DMS 273 treated with DMSO at 0.1 percent for 48 hours (cell line): ENCODE measurements at places on chromosomes 13 and 19.

- DNase-seq: no peak
Measured at GRCh38 chr13:50587645-50588373, 255.7 kb downstream of the DLEU7 start.

- no peak for DNase-seq
Measured at GRCh38 chr19:1164684-1165531, 9.2 kb downstream of the SBNO2 start.

- no peak for DNase-seq
Measured at GRCh38 chr19:990119-990571, 6.0 kb downstream of the WDR18 start.

DNA sequence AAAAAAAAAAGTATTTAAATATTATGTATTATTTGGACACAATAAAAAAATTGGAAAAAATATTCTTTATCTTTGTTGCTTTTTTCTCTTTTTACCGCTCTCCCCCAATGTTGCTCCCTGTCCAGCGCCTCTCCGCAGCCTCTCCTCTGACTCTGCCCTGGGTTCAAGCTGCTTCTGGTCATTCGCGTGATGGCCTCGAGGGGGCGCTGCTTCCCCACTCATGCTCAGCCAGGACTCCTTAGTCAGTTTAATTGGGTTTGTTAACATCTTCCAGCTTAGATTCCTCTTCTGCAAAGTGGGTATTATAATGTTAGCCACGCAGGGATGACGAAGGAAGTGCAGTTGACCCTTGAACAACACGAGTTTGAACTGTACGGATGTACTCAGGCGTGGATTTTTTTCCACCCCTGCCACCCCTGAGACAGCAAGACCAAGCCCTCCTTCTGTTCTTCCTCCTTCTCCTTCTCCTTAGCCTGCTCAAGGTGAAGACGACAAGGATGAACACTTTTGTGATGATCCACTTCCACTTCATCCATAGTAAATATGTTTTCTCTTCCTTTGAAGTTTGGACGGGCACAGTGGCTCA, 4.9 kb upstream of the NWD1 start:
- DNase-seq: no peak

DNA sequence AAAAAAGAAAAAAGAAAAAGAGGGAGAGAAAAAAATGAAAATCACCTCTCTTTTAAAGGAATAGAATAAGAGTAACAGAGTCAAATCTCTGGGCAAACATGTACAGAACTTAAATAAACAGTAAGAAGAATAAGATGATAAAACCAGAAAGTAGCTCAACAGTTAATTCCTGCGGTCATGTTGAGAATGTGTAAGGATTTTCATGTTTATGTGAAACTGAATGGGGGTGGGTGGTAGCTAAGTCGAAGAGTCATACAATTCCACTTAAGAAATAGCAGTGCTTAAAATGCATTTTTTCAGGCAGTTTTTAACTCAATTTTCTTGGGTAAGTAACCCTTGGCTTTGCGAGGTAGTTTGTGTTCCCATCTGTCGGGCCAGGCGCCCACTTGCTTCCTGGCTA, 60.9 kb downstream of the PEX11G start:
- DNase-seq: no peak

DNA sequence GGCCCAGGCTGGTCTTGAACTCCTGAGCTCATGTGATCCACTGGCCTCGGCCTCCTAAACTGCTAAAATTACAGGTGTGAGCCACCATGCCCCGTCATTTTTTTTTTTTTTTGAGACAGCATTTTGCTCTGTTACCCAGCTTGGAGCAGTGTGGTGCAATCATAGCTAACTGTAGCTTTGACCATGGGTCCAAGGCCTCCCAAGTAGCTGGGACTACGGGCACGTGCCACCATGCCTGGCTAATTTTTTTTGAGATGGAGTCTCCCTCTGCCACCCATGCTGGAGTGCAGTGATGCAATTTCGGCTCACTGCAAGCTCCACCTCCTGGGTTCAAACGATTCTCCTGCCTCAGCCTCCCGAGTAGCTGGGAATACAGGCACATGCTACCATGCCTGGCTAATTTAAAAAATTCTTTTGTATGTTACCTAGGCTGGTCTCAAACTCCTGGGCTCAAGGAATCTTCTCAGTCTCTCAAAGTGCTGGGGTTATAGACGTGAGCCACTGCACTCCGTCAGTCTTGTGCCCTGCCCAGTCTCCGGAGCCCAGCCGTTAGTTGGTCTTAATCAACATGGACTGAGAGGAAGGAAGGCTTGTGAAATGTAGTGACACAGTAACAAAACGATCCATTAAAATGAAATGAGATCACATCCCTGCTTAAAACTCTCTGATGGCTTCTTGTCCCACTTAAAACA, 1.4 kb upstream of the LRG1 start:
- no peak for DNase-seq

- DNase-seq: no peak
Measured at GRCh38 chr13:78836238-78836784, 177.4 kb upstream of the OBI1 start.

DNA sequence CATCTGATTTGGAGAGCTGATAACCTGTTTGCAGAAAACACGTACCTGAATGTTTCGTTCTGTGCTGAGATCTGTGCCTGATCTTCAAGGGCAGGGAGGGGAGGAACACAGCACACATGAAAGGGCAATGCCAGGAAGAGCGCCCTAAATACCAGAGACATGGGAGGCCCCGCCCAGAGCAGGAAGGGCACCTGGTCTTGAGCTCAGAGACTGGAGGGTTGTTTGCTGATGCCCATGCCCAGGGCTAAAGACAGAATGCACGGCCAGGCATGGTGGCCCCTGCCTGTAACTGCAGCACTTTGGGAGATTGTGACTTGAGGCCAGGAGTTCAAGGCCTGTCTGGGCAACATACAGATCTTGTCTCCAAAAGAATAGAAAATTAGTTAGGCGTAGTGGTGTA, 183.2 kb downstream of the TUBA3C start:
- DNase-seq: no peak

DNA sequence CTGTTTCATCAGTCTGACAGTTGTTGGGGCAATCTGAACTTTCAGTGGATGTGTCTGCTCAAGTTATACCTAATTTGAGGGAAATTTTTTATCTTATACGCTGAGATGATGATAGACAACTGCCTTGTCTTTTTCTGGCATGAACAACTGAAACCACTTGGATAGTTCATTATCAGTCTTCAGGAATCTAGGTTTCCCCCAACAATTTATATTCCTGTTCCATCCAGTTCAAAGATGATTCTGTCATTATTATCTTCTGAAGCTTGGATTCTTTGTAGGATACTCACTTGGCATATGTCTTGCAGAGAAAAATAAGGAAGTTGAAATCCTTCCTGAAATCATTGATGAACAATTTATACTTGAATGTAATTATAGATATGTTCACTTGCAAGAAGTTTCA, 193.7 kb downstream of the LMO7 start:
- DNase-seq: no peak

GRCh38 chr13:50213526-50213925, 198.3 kb downstream of the KCNRG start:
- no peak for DNase-seq

DNA sequence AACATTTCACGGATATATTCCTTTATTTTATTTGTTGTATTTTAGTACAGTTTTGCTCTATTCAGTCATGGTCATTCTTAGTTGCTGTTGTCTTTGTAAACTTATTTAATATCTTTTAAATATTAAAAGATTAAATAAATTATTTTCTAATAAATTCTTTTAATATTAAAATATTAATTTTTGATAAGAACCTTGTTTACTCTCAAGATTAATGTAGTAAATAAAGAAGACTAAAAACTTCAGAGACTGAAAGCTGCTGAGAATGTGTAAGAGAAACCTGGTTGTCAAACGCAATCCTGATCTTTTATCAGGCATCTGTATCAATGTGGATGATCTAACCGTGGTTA, 34.4 kb upstream of the SACS start:
- DNase-seq: no peak

GRCh38 chr13:86870444-86870843, 800.7 kb upstream of the SLITRK5 start:
- no peak for DNase-seq

- no peak for DNase-seq
Measured at GRCh38 chr13:78398743-78399410, 204.5 kb downstream of the POU4F1 start.

- DNase-seq: no peak
Measured at GRCh38 chr19:1986357-1987162, 29.0 kb downstream of the BTBD2 start.

DNA sequence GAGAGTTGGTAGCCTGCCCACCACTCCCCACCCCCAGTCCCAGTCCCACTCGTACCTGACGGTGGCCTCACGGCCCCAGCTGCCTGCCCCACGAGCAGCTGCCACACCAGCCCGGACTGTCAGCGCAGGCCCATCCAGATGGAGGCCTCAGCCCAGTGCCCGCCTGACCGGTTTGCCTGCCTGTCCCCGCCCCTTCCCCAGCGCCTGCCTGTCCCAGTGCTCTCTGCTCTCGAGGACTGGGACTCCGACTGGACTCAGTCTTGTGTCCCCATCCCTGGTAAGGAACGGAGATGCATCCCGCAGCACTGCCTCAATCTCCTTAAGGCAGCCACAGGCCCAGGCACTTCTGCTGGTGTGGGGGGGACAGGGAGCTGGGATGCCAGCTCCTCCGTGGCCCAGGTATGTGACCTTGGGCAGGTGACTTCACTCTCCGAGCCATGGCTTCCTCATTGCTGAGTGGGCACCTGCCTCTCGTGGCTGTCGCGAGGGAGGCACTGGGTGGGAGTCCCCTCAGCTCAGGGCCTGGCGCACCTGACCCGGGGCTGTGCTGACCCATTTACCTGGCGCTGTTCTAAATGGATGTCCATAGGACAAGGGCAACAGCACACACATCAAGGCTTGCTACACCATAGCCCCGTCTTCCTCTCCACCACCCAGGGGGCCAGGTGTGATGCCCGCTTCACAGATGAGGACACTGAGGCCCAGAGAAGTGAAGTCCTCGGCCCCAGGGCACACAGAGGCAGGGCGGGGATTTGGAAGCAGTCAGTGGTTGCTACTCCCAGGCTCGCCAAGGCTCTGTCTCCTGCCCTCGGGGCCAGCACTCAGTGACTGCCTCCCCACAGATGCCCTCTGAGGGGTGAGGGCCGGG, at the start of gene NKPD1:
Gene NKPD1, minus strand, starts transcription at position 113 of the 868 bp plus-strand sequence. CDS start 832 bp downstream, outside the sequence.
- no peak for DNase-seq

GRCh38 chr13:48773531-48774275, 120.0 kb downstream of the CYSLTR2 start:
- DNase-seq: no peak

GRCh38 chr13:27461940-27462584, 11.7 kb upstream of the MTIF3 start:
- DNase-seq: no peak

DNA sequence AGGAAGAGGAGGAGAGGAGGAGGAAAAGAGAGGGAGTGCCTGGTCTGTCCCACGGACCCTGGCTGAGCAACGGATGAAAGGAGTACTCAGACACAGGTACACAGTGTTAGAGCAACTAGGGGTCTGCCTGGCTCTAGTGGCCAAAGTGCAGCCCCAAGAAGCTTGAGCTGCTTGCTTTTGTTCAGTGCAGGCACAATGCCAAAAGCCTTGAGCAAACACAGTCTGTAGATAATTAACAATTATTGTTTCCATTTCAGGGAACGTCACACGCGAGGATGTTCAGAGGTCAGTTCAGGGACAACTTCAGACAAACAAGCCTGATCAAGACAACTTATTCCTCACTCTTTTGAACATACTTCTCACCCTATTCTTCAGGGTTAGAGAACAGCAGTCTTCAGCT, 32.2 kb upstream of the ZNF726 start:
- no peak for DNase-seq
